ENCODE measurements at places on chromosomes 4 and X. TPM values are rescaled to one million over a fixed set of nuclear protein-coding genes. Genes with fewer than 3 reads are reported as not detected.

The CXCL6 gene
- not detected for total RNA-seq

The WDFY3 gene
- total RNA-seq: 4.5 TPM

The MRPL1 gene
- total RNA-seq: 17.8 TPM

The GAGE12F gene
- total RNA-seq: not detected

The CNGA2 gene
- not detected for total RNA-seq

The CT55 gene
- not detected for total RNA-seq

The FGG gene
- not detected for total RNA-seq

The TMEM31 gene
- total RNA-seq: not detected

The LCORL gene
- 13.1 TPM for total RNA-seq

The ZNF275 gene
- total RNA-seq: 18.4 TPM

The ENPEP gene
- total RNA-seq: 0.74 TPM

The GALNTL6 gene
- not detected for total RNA-seq

The TXK gene
- 35.5 TPM for total RNA-seq

The ADH1B gene
- not detected for total RNA-seq

The DMD gene
- 0.19 TPM for total RNA-seq

The RNF212 gene
- 3.1 TPM for total RNA-seq

The STARD8 gene
- 0.69 TPM for total RNA-seq

The SCRG1 gene
- total RNA-seq: not detected

The SATL1 gene
- total RNA-seq: not detected

The IL3RA gene
- total RNA-seq: 23.7 TPM

The CENPC gene
- 63.8 TPM for total RNA-seq

The BEX3 gene
- 28.0 TPM for total RNA-seq

The PTTG2 gene
- total RNA-seq: 2.0 TPM

The TMPRSS11A gene
- total RNA-seq: not detected

The CDS1 gene
- not detected for total RNA-seq

The SH3D19 gene
- total RNA-seq: not detected

The ARHGAP10 gene
- total RNA-seq: 6.4 TPM

The TEC gene
- 2.5 TPM for total RNA-seq

The CCSER1 gene
- 0.97 TPM for total RNA-seq

The SLC7A11 gene
- 0.21 TPM for total RNA-seq

The KIF4A gene
- 0.21 TPM for total RNA-seq

The NDUFB11 gene
- 51.3 TPM for total RNA-seq

The FAM133A gene
- total RNA-seq: not detected

The CETN2 gene
- 10.9 TPM for total RNA-seq

The STK32B gene
- not detected for total RNA-seq

The CT45A5 gene
- total RNA-seq: not detected

The IL21 gene
- not detected for total RNA-seq

The GABRQ gene
- total RNA-seq: not detected

The SPATA18 gene
- not detected for total RNA-seq

The GRIPAP1 gene
- total RNA-seq: 105 TPM

The LINC00632 gene
- 2.4 TPM for total RNA-seq

The TGIF2LX gene
- total RNA-seq: not detected

The OTUD6A gene
- total RNA-seq: not detected

The KLHL4 gene
- total RNA-seq: not detected

The IL15 gene
- 8.7 TPM for total RNA-seq

The ZNF630 gene
- total RNA-seq: 5.1 TPM

Measured in naive thymus-derived CD4-positive, alpha-beta T cell (primary cell).